ENCODE measurements at places on chromosomes 12 and 14.

DNA sequence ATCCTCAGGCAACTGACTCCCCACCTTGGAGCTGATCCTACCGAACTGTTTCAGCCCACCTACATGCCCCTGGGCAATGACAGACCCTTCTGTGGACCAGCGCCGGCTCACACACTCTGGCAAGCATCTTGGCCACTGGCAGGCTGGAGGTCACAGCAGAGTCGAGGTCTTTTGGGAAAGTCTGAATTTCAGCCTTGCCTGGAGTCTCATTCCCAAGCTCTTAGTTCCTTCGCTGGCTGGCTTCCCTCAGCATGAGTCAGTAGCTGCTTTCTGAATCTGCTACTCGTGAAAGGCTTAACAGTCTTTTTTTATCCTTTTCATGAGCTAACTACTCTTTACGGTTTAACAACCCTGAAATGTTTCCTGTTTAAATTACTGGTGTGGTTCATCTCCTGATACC lies 44.5 kb downstream of the ASCL4 start:
- no peak for DNase-seq

- no peak for DNase-seq
Measured at GRCh38 chr12:2456813-2457186, 338.0 kb upstream of the FKBP4 start.

DNA sequence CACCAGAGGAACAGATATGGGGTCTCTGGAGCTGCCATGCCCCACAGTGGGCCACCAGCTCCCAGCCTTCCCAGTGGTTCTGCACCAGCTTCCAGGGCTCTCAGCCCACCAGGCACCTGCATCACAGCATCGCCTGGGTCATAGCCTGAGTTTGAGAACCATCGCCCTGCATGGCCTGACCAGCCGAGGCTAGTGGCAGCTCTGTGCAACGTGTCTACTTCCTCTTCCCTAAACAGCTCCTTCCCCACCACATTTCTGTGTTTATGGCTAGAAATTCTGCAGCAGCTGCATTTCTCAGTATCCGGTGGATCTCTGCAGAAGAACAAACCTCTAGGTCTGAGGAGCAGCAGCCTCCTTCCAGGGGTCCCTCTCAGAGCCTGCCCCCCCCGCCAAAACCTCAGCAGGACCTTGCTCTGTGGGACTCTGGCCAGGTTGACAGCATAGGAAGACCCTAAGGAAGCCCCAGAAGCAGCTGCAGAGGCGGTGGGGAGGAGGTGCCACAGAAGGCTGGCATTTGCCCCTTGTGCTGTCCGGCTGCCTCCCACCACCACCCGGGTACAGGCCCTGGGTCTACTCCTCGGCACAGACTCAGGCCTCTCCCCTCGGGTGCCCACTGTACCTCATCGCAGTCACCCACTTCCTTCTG lies 47.7 kb downstream of the PSMA6 start:
- DNase-seq: no peak

DNA sequence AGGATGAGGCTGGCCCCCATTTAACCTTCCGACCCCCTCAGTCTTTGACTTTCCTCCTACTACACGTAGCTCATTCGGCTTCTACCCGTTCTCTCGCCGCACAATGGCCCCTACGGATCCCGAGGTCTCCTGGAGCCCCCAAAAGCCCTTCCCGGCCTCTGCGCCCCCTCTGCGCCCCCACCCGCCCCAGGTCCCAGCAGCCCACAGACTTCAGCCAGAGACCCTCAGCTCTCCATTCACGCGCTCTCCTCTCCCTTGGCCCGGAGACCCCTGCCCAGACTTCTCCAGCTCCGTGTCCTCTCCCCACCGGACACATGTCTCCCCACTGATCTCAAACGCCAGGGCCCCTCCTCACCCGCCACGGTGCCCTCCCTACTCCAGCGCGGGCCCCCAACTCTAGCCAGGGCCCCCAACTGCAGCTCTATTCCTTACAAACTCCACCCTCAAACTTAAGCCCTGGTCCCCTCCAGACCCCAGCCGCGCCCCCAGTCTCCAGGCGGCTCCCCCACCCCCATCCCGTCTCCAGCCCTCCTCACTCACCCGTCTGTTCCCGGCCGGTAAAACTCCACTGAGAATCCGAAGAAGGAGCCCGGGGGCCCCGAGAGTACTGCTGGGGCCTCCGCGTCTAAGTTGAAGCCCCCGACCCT lies 502 bp downstream of the ITGA5 start:
- DNase-seq: peak; percentile 55

DNA sequence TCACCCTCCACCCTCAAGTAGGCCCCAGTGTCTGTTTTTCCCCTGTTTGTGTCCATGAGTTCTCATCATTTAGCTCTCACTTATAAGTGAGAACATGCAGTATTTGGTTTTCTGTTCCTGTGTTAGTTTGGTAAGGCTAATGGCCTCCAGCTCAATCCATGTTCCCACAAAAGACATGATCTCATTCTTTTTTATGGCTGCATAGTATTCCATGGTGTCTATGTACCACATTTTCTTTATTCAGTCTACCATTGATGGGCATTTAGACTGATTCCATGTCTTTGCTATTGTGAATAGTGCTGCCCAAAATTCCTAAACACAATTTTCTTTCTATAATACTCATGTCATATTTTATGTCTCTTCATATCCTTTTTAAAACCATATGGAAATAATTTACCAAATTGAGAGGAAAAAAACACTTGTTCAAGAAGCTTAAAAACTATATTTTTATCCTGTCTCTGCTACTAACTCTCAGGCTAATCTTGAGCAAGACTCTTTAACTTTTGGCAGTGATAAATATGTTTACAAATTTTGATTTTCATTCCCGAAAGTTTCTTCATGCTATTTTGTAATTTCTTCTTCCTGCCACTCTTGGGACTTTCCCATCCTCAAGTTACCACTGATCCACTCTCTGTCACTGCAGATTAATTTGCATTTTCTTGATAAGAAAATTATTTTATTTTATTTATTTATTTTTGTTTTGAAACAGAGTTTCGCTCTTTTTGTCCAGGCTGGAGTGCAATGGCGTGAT lies 28.0 kb upstream of the OSBPL8 start:
- DNase-seq: no peak

DNA sequence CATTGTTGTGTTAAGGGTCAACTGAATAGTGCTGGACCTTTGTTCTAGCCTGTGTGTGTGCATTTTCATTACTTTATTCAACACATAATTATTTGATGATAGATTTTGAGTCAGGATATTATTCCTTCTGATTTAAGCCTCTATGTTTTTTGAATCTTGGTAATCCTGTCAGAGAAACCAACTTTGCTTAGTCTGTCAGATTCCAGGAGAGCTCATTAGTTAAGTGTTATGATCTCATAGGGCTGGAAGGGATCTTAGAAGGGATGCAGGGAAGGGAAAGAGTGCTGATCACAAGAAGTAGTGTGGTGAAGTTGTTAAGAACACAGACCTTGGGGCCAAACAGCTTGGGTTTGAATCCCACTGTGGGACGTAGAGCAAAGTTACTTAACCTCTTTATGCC lies 52.9 kb downstream of the SCN8A start:
- no peak for DNase-seq

All from SK-N-SH (cell line).